ENCODE measurements at places on chromosomes 2 and 18.

DNA sequence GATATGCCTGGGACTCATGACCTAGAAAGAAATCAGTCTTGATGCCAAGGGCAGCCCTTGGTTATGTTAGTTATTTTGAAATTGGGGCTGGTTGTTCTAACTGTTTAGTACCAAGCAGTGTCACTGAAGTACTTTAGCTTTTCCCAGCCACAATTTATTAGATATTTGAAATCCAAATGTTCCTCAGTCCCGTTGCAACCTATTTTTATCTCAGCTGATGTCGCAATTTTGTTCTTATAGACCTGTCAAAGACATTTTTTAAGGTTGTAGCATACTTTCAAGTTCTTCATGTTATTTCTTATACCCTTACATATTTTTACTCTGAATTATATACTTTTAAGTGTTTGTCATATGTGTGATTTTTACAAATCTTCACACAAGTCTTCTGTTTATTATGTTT is 100.1 kb downstream of the LRP1B start:
- no peak for DNase-seq

GRCh38 chr2:236319036-236319435 is 54.8 kb upstream of the ASB18 start:
- no peak for DNase-seq

DNA sequence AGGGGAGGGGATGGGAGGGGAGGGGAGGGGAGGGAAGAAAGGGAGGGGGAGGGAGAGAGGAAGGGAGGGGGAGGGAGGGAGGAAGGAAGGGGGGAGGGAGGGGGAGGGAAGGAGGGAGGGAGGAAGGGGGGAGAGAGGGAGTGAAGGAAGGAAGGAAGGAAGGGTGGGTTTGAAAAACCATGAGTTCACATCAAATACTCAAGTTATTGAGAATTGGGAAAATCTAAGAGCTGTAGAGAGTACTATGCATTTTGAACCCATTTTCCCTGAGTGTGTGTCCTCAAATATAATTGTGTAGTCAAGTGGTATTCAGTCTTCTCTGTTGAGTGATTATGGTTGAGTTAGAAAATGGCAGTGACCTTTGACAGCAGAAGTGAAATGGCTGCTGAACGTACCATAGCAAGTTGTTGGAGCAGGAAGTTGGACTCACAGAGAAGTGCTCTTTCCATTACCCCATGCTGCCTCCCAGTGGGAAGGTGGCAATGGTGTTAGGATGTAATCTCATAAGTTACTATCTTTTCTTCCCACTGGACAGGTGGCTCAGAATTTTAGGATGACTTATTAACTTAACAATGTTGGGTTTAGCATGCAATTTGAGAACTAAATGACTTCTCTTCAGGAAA is 214.6 kb downstream of the SETBP1 start:
- DNase-seq = no peak

GRCh38 chr18:36752929-36753865 is 75.6 kb downstream of the TPGS2 start:
- no peak for DNase-seq

DNA sequence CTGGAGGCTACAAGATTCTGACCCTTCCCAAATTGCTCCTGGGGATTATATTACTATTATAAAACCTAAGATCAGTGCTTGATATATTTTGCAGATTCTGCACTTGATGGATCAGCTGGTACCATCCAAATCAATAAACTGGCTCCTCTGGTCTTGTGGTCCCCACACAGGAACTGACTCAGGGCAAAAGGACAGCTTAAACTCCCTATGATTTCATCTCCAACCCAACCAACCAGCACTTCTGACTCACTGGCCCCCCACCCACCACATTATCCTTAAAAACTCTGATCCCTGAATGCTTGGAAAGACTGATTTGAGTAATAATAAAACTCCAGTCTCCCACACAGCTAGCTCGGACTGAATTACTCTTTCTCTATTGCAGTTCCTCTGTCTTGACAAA is 82.1 kb downstream of the TMEM163 start:
- no peak for DNase-seq

All from GM18507 (cell line).